Stromal cell of bone marrow (primary cell): ENCODE measurements at places on chromosomes 1 and 21.

- DNase-seq: no peak
These were observed 152.5 kb downstream of the TIAM1 start for GRCh38 chr21:31191553-31191952.

- peak; percentile 64 for DNase-seq
These were observed 59.8 kb downstream of the CAPN2 start for GRCh38 chr1:223771814-223772770.

DNA sequence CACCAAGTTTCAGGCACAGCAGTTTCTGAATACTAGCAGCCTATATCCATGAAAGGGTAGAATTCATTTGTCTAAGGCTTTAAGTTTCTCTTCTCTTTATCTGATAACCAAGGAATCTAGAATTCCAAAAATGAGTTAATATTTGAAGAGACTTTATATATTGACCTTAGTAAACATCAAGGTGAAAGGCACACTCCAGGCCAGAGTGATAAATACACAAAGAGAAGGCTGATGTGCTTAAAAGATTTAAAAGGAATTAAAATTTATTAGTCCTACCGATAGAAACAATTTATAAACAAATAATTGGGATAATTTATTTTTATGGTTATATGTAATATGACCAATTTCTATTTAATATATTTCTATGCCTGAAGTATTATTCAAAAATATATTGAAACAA, 93.4 kb upstream of the DESI2 start:
- no peak for DNase-seq

GRCh38 chr1:29490204-29490934, 254.0 kb downstream of the PTPRU start:
- DNase-seq: no peak

- no peak for DNase-seq
These were observed 102.5 kb downstream of the LYPLAL1 start for GRCh38 chr1:219276049-219276738.
